ENCODE measurements at places on chromosomes 3 and 15.

- no peak for DNase-seq
Measured at GRCh38 chr3:5330152-5330810, 142.8 kb downstream of the EDEM1 start.

DNA sequence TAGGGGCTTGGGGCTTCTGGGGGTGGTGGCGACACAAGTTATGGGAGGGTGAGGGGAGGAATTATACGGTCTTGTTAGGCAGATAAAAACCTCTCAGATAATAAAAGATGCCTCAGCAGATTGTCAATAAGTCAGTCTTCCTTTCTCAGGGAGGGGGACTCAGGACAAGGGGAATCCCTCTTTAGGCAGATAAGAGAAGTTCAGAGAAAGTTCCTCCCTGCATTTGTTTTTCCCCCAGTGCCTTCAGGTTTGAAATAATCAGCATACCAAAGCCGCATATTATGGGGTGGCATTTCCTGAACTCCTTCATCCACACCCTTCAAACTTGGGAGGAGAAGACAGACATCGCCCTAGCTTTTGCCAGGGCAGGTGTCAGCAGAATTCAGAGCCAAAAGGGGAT is 8.5 kb downstream of the PPCDC start:
- DNase-seq: no peak

- no peak for DNase-seq
Measured at GRCh38 chr3:101709126-101709525, 15.3 kb upstream of the CEP97 start.

DNA sequence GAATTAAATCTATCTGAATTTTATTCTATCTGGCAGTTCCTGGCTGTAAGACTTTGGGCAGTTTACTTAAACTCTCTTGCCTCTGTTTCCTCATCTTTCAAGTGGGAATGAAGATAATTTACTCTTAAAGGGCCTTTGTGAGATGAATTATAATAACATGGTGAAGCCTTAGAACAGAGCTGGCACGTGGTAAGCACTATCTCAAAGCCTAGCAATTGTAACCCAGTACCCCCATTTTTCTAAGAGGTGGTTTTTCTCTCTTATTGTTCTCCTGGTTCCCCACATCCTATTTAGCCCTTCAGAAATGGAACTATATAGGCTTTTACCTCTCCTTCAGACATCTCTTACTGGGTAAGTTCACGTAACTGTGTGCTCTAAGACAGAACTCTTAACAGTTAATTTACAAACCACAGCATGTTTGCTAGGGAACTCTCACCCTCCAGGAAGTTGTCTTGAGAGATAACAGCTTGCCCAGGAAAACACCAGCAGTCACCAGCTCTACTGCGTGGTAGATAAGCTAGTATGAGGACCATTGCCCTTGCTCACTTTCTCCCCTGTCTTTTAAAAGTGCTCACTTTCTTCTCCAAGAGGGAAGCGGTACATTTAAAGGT is 12.3 kb upstream of the CRBN start:
- DNase-seq: no peak

DNA sequence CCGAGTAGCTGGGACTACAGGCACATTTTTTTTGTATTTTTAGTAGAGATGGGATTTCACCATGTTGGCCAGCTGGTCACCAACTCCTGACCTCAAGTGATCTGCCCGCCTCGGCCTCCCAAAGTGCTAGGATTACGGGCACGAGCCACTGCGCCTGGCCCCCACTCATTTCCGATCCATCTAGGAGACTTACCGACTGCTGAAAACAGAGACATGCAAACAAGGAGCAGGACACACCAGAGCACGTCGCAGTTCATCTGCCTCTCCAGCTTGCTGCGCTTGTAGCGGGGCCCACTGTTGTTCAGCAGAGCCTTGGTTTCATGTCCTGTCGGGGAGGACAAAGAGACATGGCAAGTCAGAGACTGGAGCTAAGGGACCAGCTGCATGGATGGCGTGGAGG is 137.4 kb downstream of the ATP10A start:
- DNase-seq: no peak

DNA sequence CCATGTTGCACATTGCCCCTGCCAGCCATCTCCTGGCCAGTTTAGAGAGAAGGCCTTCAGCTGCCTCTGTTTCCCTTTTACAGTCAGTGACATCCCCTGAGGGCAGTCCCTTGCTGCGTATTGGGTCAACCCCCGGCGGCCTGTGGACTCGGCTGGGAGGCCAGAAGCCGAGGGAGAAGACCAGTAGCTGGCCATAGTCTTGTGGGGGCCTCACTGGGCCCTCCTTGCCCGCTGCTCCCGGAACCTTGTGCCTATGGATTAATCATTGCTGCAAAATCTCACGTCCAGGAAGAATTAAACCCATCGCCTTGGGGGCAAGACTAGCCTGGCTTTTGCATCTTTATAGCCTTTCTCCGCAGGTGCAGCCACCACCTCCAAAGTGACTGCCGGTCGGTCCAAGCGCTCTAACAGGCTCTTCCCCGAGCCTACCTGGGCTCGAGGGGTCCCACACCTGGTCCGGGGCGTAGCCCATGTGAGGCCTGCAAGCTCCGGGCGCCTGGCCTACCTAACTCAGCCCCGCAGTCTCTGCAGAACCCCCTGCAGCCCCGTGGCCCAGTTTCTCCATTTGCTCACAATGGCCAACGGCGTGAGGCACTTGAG is 870 bp upstream of the CHAC1 start:
- DNase-seq: no peak

GRCh38 chr15:70374096-70374495 is 276.4 kb upstream of the TLE3 start:
- DNase-seq: no peak

DNA sequence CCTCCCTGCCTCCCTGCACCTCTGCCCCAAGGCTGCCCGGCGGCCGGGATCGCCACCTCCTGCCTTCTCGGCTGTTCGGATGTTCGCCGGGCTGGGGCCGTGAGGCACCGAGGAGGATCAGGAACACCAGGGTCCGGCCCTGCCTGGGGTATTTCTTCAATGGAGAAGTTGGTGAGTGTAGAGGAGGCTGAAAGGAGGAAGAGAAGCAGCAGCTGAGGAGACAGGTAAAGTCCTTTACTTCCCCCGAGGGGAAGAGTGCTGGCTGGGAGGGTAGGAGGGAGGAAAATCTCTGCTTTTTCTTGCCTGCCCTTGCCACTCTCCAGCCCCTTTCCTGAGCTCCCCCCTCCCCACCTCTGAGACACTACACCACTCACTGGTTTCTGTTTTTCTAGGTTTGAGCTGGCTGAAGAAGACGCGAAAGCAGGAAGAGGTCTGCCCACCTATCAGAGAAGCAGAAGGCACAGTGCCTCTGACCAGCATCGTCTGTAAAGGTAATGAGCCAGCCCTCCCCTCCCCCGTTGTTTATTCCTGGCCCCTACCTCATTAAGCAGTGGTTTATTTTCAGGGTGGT is 519 bp downstream of the ASB7 start:
- DNase-seq: no peak

- no peak for DNase-seq
Measured at GRCh38 chr15:89396723-89397652, 62.4 kb upstream of the POLG start.

- DNase-seq: no peak
Measured at GRCh38 chr3:179432021-179432420, 19.2 kb downstream of the GNB4 start.

DNA sequence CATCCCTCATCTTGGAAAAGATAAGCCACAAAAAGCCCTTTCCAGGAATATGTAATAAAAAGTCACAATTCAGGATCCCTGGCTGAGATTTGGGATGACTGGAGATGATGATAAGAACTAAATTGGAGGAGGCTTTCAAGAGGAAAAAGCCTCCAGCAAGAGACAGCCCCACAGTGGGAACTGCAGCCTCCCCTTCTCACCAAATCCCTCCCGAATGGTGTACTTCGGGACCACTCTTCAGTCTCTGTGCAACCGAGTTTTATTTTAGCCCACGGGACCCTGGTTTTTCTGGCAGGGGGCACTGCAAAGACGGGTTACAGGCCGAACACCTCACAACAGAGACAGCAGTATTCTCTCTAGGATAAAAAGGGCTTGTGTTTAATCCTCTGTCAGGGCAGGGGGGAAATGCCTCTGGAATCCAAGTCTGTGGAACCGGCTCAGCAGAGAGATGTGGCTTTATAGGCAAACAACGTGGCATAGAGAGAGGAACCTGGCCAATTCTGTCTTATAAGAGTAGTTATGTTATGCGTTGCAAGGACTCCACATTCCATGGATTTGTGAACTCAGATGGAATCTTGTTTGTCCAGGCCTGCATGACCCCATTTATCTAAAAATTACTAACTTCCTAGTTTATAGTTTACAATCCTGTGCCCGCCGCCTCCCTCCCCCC is 1.2 kb upstream of the LMCD1 start:
- DNase-seq: no peak

DNA sequence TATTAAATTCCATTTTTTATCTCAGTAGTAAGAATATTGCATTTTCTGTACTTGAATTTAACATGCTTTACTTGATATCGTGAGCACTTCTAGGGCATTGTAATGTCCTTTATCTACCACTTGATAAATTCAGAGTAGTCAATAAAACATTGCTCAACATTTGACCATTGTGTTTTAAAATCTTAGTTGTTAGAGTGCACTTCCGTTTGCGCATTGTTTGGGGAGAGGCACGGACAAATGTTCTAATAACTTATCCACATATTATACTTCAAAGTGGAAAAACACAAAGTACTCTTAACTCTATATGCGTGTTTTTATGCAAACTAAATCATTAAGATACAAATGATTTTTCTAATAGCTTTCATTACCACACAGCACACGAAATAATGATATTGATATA is 419 bp downstream of the FAM227B start:
- DNase-seq: no peak

- no peak for DNase-seq
Measured at GRCh38 chr3:177525987-177526712, 328.9 kb upstream of the TBL1XR1 start.

DNA sequence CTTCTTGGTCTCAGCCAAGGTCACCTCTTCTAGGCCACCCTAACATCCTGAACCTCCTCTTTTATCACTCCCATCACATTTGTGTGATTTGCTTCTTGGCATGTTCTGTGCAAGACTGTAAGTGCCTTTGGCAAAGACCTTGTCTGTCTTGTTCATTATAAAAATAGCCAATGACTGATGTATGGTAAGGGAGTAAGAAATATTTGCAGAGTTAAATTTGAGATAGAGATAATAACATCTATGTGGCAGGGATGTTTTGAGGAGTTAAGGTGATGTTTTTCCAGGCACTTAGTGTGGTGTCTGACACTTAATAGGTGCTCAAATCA is 202.3 kb downstream of the CADPS start:
- no peak for DNase-seq

- DNase-seq: no peak
Measured at GRCh38 chr3:191889756-191890155, 428.8 kb downstream of the PYDC2 start.

- no peak for DNase-seq
Measured at GRCh38 chr15:66721020-66721419, 19.0 kb downstream of the SMAD6 start.

GRCh38 chr15:76803049-76803571 is 102.0 kb downstream of the SCAPER start:
- DNase-seq: no peak

DNA sequence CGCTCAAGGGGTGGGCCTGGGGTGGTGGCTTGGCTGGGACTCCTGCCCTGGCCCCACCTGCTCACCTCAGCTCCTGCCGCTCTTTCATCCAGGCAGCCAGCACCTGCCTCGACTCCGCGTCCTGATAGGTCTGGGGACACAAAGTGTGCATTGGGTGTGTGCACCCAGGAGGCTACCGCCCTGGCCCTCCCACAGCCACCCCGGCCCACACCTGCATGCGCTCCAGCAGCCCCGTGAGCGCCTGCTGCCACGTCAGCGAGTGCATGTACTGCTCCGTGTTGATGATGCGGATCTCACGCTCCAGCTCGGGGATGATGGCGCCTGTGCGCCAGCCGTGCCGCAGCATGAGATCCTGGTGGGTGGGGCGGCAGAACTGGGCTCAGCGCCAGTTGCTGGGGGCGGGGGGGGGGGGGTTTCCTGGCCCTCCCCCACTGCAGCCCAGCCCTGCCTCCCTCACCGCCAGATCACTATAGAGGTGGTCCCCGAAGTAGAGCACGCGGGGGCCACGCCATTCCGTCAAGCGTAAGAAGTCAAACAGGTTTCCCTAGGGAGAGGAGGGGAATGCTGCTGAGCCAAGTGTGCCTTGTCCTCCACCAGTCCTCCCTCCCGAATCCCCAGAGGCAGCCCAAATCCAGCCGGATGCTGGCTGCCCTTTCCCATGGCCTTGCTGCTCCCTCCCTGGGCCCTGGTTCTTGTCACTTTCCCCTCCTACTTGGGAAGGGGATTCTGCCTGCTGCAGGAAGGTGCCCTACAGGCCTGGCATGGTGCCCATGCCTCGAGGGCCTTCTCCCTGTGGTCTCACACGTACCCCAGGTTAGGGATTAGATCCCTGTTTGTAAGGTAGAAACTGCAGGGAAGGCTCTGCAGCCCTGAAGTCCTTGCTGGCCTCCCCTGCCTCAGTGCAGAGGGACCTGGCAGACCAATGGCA is 8.6 kb downstream of the NT5DC2 start:
- no peak for DNase-seq

GRCh38 chr3:13040361-13041074 is 32.7 kb downstream of the IQSEC1 start:
- no peak for DNase-seq

DNA sequence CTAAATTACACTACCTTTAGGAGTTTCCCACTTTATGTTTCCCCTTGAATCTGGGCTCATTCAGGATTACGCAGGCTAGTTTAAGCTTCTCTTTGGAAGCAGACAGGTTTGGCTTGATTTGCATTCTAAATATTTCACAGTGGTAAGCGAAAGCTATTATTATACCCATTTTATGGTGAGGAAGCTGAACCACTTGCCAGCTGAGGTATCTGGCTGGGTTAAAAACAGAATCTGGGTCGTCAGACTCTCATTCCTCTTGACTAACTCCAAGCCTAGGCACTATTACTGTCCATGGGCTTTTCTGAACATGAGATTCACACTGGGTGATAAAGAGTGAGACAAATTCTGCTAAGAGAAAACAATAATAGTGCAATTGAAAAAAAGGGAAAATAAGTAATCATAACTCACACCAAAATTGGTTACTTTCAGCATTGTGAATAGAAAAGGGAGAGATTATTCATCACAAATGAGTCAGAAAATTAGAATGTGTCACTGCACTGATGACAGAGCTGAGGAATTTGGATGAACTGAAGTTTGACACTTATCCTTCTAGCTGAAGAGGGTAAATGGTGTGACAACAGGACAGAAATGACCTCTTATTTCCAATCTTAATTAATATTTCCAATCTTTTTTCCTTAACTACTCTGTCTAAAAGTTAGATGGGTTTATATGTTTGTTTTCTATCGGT is 211.3 kb downstream of the TIGIT start:
- no peak for DNase-seq

DNA sequence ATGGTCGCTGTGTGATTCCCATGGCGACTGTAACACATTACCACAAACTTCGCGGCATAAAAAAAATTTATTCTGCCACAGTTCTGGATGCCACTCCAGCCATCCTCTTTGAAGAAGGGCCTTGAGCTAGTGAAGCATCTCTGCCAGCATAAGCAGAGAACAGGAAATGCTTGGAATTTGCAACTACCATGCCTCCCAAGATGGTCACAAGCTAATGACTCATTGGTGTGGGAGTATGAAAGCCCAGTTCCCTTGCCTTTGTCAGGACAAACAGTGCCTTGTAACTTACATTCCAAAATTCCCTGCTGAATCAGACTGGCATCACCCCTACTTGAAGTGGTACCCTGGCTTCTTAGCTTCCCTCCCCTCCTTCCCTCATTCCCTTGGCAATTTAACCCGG is 129.7 kb downstream of the PROS1 start:
- no peak for DNase-seq

Data from neuronal stem cell (in vitro differentiated cells).